ENCODE measurements at places on chromosomes 11 and 22.
A peak's percentile ranks its signal among the peaks of the same experiment; 100 is the strongest.

GRCh38 chr11:93234602-93235207 is 36.9 kb upstream of the SLC36A4 start:
- peak; percentile 66 for DNase-seq

GRCh38 chr11:1401656-1402221 is 12.0 kb downstream of the BRSK2 start:
- DNase-seq, result peak; percentile 44

DNA sequence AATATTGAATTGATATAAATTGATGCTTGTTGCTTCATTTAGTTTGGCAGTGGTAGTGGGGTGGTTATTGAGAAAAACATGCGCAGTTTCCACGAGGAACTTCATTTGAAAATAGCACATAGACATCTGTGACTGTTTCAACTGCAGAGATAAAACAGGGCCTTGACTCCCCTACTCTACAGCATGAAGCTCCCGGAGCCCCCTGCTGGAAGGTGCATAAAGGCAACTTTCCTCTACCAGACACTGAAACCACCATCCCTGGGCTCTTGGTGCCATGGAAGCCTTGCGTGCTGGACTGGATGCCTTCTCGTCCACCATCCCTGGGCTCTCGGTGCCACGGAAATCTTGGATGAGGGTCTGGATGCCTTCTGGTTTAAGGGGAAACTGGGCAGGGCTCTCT is 195.9 kb downstream of the CSNK2A3 start:
- DNase-seq, result peak; percentile 36

GRCh38 chr11:102793677-102794290 is 4.2 kb downstream of the MMP1 start:
- DNase-seq, result no peak

DNA sequence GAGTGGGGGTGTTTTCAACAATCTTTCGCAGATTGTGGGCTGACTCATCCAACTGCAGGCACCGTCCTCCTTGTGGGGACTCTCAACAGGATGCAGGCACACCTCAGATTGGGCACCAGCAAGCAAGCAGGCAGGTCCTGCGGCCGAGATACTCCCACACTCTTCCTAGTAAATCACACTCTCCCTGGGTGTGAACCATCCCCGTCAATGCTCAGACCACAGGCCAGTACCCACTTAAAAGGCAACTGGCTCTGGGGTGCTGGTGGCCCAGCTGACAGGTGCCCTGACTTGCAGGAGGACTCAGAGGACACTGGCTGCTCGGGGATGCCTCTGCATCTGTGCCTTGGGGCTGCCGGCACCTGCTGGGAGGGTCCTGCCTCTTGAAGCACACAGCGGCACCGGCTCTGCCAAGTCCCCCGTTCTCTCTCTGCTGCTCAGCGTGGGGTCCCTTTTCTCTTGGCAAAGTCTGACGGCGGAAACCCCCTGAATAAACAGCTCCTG is 282.5 kb downstream of the CTTN start:
- no peak for DNase-seq

DNA sequence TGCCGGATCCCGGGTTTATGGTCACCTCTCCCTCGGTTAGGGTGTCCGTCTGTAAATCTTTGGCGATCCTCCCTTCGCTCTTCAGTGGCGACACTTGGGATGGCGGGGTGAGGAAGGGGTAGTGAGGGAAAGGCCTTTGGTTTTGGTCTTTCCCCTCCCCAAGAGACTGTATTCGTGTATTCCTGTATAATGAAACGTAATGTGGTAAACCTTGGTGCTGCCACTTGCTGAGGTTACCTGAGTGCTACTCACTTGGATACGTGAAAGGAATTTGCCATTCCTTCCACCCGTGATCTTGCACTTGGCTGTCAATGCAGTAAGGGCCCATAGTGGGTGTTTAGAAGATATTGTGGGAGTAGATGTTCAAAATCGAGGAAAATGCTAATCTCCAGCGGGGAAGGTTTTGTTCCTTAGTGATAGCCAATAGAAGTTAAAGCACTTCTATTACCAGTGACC is 578 bp upstream of the NUP160 start:
- DNase-seq, result no peak

DNA sequence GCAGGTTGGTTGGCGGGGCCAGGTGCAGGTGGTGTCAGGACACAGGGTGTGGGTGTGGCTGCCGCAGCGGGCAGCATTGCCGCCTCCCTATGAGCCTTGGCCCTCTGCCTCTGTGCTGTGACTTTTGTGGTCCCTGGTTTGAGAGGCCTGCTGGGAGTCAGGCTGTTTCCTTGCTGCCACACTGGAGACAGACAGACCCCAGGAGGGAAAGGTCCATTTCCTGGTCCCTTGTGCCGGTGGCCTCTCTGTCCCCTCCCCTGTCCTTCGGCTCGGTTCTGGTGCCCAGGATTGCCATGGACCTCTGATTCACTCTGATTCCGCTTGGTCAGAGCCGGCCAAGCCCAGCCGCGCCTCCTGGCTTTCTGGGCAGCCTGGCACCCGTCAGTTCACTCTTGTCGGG is 196.9 kb downstream of the TBC1D22A start:
- no peak for DNase-seq

DNA sequence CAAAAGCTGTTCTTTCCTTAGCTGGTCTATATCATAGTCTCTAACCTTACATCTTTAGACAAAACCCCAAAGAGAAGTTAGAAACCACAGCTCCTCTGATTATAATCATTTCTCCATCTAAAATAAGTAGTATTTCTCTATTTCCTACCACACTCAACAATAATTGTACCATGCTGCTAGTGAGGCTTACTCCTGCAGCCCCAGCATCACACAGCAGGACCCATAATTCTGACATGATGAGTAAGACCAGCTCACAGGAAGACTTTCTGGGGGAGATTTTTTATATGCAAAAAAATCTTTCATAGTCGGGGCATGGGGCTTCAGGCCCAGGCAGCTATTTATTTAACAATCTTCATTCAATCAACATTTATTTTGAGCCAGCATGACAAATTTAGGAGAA is 441.6 kb downstream of the DYNC2H1 start:
- DNase-seq, result peak; percentile 37

Measured in fibroblast of skin of right biceps (primary cell).